H54 (cell line): ENCODE measurements at places on chromosomes 13 and 19.

DNA sequence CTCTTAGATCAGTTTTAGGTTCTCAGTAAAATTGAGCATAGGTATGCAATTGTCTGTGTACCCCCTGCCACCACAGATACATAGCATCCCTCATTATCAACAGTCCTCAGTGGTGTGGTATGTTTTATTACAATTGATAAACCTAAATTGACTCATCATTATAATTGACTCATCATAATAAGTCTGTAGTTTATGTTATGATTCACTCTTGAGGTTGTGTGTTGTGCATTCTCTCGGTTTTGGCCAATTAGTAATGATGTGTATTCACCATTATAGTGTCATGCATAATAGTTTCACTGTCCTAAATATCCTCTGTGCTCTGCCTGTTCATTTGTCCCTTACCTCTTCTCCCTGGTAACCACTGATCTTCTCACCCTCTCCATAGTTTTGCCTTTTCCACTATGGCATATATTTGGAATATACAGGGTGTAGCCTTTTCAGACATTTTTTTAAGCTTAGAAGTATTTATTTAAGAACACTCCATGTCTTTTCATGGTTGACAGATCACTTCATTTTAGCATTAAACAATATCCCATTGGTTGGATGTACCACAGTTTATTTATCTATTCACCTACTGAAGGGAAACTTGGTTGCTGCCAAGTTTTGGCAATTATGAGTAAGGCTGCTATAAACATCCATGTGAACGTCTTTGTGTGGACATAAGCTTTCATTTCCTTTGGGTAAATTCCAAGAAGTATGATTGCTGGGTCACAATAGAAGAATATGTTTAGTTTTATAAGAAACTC, 1620.6 kb upstream of the MIR17HG start:
- peak; percentile 6 for DNase-seq

DNA sequence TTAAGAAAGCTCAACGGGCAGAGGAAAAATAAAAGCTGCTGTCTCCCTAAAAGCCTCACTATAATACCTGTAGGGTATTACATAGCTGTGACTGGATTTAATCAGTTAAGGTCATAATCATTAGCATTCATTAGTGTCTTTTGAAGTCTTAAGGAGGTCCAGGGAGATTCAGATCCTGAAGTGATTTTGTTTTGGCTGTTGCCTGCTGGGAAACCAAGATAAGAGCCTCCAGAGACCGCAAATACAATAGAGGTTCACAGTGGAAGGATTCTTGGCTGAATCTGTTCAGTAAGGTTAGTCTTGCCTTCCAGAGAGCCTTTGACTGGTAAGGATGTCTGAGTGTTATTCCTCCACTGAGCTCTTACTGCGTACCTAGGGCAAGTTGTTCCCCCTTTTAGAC, 54.0 kb upstream of the TNFRSF19 start:
- no peak for DNase-seq

DNA sequence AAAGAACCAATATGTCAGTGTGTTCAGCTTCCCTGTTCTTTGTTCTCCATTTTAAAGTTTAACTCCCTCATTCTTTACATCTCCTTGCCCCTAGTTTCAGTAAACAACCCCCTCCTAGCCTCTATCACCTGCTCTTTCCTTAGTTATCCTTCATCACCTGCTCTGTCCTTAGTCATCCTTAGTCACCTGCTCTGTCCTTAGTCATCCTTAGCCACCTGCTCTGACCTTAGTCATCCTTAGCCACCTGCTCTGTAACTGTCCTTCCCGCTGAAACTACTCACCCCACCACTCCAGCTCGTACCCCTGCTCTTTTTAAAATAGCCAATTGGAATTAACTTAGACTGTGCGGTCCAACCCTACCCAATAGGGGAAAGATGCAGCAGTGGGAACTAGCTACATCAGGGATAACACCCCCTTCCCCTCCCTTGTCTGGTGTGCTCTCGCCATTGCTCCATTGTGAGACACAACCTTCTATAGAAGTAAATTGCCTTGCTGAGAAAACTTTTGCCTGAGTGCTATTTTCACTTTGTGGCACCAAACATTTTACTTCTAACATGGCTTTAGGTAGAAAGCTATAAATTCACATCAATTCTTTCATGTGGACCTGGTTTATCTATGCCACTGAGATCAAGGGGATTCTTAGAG, 16.2 kb downstream of the EDNRB start:
- DNase-seq: no peak

GRCh38 chr13:34335014-34336007, 517.4 kb downstream of the RFC3 start:
- no peak for DNase-seq

DNA sequence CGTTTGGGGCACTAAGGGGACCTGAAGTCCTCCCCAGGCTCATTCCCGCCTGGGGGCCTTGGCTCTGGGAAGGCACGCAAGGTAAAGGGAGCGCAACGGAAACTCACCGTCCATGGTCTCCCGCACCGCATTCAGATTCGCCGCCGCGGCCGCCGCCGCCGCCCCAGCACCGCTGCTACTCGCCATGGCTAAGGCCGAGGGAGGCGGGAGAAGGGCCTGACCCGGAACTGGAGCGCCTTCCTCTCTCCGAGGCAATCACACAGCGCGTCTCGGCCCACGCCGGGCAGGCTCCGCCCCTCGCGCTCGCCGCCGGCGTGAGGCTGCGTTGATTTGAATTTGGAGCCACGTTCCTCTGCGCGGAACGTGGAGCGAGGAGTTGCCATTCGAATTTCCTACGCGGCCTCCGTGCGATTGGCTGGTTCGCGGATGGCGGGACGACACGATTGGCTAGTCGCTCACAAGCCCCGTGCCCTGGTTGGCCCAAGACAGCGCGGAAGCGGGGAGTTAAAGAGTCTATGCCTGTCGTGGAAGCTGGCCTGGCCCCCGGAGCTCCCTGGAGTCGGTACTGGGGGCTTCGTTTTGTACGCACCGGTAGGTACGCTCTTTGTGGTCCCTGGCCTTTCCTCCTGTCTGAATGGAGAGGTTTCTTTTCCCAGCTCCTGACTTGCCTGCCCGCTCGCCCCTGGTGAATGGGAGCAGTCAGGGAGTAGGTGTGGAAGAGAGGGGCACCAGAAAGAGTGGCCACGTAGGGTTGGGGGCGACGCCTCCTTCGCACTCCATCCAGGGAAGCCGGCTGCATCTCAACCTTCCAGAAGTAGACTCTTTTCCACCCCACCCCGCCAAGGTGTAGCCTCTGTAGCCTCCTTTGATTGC, at the start of the genes BORA and MZT1:
Gene BORA, plus strand, starts transcription at position 507 of the 873 bp plus-strand sequence. CDS start 1,018 bp downstream, outside the sequence.
Gene MZT1, minus strand, starts transcription at position 213 of the 873 bp plus-strand sequence. Its CDS starts 27 bp downstream, at position 186.
- DNase-seq: peak; percentile 89

DNA sequence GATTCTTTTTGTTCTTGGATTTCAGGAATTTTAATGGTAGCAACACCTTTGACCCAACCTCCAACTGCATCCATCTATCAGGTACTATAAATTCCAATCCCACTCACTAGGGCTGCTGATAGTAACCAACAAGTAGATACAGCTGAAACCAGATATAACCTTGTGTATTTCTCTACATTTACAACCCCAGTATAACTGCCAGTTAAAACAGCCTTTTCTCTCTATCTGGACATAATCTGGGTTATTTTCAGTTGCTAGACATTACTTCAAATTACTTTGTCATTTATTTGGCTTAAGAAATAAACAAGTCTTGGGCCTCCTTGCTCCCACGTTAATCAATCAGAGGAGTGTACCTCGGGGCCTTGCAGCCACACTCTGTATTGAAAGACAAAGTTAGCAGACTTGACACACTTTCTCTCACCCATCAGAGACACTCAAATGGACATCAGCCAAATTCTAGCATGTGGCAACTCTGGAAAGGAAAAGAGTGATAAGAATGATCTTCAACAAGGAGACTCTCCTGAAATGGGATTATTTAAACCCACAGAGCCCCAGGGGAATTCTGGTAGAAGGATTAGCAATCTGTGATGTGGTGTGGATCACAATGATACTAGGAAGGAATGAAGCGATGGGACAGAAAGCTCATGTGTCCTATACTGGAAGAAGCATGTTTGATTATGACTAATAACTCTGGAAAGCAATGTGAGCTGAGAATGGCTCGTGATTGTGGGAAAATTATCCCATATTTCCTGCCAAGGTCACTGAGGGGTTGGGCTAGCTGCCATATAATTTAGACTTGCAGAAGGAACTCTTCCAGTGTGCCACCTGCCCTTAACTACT, 157.5 kb downstream of the FLT1 start:
- no peak for DNase-seq
